Muscle of leg (tissue), 16 donors: ENCODE measurements at places on chromosomes 11 and 22.

DNA sequence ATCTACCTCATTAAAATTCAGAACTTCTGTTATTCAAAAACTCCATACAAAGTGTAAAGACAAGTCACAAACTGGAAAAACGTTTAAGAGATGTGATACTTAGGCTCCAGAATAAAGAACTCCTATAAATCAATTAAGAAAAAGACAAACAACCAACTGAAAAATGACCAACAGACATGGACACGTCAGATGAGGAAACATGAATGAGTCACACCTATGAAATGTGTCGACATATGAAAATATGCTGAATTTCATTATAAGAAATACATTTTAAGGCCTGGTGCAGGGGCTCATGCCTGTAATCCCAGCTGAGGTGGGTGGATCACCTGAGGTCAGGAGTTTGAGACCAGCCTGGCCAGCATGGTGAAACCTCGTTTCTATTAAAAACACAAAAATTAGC is 78.7 kb downstream of the ENTHD1 start:
- DNase-seq: no peak

GRCh38 chr22:46054091-46055073 is 77.4 kb upstream of the WNT7B start:
- peak; percentile 95 for DNase-seq

DNA sequence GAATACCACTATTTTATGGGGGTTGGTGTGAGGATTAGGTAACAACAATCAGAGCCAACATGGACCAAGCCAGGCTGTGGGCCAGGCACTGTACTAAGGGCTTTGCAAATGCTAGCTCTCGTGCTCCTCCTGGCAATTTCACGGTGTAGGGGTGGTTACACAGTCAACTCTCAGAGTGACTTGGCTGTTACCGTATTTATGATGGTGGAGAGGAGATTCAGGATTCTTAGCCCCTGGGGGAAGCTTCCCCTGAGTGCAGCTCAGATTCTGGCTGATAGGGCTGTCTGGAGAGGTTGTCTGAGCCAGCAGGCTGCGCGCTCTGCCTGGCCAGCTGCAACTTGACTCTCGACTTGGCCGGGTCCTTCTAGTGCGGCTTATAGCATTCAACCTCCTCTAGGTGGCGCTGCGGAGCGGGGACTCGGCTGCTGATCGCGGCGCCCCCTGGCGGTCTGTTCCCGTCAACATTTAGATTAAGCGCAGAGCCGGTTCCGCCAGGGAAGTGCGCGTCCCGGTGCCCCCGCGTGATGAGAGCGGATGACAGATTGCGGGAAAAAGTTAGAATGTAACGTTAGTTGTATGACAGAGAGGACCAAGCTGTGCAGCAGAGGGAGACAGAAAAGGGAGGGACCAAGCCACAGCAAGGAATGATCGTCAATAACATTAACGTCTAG is 4.5 kb upstream of the NCF4 start:
- peak; percentile 95 for DNase-seq

DNA sequence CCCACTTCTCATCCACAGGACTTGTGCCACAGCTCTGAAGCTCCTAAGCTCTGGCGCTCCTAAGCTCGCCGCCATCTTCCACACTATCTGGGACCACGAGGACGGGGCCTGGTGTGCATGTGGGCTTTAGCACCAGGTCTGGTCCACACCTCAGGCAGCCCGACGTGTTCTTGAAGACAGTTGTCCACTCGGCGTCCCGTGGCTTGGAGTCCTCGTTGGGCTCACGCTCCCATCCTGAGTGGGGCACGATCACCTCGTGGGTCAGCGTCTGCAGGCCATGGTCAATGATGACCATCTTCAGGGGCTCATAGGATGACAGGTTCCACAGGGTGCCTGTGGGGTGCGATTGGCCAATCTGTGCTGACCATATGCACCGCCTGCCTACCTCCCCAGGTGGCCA is 37.1 kb upstream of the TXNRD2 start:
- DNase-seq: no peak

- DNase-seq: no peak
Observed at GRCh38 chr11:6962141-6962540, 35.9 kb downstream of the ZNF215 start.

- peak; percentile 77 for DNase-seq
Observed at GRCh38 chr11:109641549-109641948, 219.6 kb downstream of the C11orf87 start.
